ENCODE measurements at places on chromosomes 11 and 22.

DNA sequence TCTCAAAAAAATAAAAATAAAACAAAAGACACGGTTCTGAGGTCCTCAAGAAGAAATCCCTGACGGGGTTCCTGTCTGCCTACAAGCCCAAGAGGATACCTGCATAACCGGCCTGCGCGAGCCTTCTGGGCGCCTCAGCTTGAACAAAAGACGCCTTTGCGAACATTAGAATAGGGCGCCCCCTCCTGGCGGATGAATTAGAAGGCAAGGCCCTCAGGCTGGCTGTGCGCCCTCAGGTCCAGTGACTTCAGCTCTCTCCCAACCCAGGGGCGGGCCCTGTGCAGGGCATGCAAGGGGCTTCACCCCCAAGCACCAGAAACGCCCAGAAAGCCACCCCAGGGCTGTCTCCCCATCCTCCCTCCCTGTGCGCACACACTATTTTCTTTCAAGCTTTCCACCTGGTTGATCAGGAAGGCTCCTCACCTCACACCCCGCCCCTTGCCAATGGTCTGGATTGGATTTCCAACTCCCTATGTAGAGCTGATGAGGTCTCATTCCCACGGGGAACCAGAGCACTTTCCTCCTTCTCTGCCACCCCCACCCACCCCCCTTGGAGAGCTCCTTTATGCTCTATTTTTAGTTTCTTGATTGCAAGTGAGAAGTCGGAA, 273.3 kb downstream of the BUD13 start:
- DNase-seq, result peak; percentile 74

DNA sequence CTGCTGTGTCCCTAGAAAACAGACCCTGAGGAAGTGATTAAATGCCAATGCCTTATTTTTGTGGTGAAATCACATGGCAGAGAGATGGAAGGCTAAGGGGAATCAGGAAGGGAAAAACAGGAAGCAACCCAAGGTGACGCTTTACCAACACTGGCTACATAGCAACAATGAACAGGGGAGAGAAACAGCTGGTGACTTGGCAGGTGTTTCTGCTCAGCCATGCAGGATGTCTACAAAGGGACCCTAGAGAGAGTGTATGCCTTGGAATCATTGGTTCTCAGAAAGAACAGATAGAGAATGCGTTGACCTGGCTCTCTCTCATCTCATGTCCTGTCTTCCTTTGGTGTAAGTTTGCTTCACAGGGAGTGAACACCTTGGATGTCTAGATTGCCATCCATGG, 911.9 kb downstream of the OPCML start:
- no peak for DNase-seq

- DNase-seq, result no peak
These were observed 66.0 kb upstream of the KIRREL3 start for GRCh38 chr11:127066401-127067090.

- no peak for DNase-seq
These were observed 291.0 kb downstream of the GUCY1A2 start for GRCh38 chr11:106727256-106727655.

GRCh38 chr11:1227551-1228100, 4.8 kb downstream of the MUC5B start:
- no peak for DNase-seq

GRCh38 chr11:124807201-124807600, 7.0 kb upstream of the MSANTD2 start:
- no peak for DNase-seq
